Stomach (tissue), 19 donors: ENCODE measurements at places on chromosomes 4 and X. TPM values are rescaled to one million over a fixed set of nuclear protein-coding genes. Genes with fewer than 3 reads are reported as not detected.

DNA sequence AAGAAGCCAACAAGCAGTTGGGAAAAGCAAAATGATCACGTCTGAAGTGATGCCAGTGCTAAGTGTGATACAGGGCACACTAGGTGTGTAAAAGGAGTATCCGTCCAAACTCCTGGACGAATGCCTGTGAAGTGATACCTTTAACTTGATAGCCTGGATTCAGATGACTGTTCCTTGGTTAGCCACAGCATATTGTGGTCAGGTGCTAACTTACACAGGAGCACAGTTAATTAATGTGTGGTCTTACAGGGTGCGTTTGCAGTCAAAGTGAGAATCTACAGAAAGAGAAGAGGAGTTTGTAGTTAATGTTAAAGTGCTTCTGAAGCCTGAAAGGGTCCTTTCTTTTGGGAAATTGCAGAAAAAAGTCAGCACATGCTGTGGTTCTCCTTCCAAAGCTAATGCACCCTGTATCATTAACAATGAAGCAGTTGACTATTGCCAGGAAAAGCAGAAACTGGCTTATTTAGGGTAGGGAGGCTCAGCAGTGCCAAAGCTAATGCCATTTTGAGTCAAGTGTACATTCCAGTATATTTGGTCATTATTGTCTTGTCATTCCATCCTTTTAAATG lies 61.1 kb downstream of the DCLK2 start:
- no peak for DNase-seq

GRCh38 chr4:69836287-69836686 lies 23.7 kb downstream of the SULT1E1 start:
- DNase-seq = no peak

DNA sequence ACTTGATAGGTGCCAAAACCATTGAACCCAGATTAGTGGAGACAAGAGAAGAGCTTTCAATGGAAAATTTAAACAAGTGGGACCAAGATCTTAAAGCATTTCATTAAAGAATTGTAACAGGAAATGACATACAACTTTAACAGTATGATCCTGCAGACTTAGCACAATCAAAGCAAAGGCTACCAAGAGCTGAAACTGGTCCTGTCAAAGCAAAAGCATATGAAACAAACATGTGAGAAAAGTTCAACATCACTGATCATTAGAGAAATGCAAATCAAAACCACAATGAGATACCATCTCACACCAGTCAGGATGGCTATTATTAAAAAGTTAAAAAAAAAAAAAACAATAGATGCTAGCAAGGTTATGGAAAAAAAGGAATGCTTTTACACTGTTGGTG lies 425.6 kb downstream of the IL1RAPL1 start:
- no peak for DNase-seq

DNA sequence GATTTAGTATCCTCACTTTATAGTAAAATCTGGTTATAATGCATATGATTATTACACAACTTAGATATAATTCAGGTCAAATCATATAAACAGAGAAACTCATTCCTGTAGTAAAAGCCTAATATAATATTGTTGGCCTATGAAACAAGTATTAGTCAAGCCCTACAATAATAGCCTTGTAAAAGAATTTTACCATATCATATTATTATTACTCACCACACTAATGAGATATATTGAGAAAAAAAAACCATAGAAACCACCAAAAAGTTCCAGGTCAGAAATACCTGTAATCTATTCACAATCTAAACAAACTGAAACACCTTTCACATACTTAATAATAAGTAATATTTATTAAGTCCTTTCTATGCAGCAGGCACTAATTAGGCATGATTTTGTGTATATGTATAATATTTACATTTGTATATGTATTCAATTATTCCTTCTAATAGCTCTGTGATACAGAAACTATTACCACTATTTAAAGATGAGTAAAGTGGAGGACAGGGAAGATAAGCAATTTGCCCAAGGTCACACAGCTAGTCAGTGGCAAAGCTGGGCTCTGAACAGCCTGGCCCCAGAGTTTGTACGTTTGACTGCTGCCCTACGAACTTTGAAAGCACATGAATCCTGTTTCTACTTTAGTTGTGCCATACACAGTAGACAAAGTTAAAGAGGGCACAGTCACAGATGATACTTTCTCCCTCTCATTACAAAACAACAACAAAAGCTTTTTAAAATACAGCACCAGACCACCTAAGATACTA lies 9.0 kb downstream of the ZNF827 start:
- no peak for DNase-seq

GRCh38 chr4:66693694-66694093 lies 851.6 kb downstream of the CENPC start:
- DNase-seq = no peak

The SFRP2 gene
- 16.4 TPM for total RNA-seq

GRCh38 chrX:120463241-120463640 lies 5.9 kb downstream of the LAMP2 start:
- DNase-seq = no peak

DNA sequence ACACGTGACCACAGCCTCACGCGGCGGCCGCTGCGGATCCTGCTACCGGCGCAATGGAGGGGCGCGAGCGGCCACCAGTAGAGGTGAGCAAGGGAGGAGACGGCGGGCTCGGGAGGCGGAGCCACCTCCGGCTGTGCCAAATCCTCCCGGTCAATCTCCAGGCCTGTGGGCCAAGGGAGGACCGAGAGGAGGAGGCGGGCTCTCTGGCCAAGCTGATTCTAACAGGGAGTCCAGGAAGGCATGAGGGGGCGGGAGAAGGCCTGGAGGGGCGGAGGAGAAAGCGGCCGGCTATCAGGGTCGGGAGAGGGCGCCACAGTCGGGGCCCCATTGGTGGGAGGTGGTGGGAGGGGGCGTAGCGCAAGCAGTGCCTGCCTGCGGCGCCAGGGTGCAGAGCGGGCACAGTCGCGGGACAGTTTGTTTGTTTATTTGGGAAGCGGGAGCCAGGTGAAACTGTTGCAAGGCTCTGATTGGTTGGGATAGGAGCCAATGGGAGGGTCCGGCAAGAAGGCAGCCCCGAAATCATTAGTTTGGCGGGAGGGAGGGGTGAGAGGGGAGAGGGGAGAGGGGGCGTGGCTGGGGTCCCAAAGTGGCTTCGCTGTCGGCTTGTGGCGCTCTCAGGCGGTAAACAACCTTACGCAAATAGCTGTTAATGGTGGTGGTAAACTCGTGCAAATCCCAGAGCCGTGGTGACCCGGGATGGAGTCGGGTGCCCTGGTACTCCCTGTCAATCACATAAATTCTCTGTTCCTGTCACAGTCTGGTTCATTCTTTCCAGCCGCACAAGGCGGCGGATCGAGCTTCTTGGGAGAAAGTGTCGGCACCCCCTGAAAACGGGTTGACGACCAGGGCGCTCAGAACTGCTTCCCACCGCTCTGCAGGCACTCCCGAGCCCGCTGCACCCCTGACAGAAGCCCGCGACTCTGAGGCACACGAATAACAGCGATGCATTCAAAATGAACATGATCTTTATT lies at the start of gene IRS4:
IRS4 (minus strand) TSS at position 55 of the 971 bp plus-strand sequence.
- no peak for DNase-seq

The FAM184B gene
- not detected for total RNA-seq

The DCUN1D4 gene
- 46.1 TPM for total RNA-seq

DNA sequence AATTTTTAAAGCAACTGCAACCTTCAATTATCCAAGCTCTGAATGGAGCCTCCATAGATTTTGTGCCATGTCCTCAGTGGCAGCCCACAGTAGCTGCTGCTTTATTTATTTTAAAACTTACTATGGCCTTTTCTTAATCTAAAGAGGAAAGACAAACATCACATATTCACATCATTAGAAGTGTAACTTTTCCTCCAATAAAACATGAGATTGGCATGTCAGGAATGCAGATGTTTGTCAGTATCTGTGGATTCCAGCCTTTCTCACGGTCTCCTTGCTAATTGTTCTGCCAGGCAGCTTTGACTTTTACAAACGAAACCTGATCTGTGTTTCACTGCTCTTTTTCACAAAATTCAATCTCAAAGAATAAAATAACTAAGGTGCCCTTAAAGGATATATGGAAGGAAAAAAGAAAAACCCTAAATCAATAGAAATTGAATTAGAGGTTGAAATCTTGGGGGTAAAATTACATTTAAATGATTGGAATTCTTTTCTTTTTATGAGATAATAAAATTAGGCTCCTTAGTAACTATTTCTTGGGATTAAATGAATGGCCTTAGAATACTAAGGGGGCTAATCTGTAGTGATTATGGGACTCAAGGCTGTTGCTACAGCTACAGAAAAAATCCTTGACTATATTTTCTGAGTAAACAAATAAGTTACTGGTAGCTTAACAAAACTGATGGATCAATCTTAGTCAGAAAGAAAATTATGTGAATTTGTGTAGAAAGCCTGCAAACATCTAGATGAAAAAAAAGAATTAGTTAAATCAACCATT lies 151.3 kb downstream of the RTL9 start:
- no peak for DNase-seq

The PRRG3 gene
- total RNA-seq = not detected

The TCEAL7 gene
- total RNA-seq = 17.0 TPM
